ENCODE measurements at places on chromosomes 2 and 18.
A peak's percentile ranks its signal among the peaks of the same experiment; 100 is the strongest.

- no peak for DNase-seq
Measured at GRCh38 chr2:12534646-12535263, 182.0 kb upstream of the TRIB2 start.

DNA sequence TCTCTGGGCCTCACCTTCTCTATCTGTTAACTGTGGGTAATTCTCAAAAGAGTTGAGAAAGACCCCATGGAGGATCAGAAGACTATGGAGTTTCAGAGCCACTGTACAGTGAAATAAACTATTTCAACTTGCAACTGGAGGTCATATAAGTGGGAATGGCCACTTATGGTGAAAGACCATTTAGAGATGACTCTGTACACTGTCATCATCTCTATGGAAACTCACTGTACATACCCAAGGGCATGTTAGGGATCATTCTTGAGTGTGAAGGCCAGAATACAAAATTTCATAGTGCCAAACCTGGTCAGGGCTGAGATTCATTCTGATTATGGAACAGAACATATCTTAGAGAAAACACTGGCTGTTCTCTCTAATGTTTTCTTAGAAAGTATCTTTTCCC is 149.3 kb downstream of the KLHL14 start:
- DNase-seq = no peak

DNA sequence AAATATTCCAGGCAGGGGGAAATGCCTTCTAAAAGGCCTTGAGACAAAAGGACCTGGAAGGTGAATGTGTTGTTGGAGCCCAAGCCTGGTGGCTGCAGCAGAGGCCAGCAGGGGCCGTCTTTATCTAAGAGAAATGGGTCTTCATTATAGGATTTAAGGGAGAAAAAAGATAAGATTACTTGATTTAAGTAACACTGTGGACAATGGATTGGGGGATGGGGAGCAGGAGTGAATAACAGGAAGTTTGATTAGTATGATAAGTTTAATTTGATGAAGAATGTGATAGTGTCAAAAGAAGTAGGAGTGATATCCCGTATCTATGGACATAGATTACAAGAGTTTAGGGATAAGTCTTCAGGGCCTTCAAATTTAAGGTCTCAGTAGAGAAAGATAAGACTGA is 64.2 kb downstream of the WDR75 start:
- no peak for DNase-seq

DNA sequence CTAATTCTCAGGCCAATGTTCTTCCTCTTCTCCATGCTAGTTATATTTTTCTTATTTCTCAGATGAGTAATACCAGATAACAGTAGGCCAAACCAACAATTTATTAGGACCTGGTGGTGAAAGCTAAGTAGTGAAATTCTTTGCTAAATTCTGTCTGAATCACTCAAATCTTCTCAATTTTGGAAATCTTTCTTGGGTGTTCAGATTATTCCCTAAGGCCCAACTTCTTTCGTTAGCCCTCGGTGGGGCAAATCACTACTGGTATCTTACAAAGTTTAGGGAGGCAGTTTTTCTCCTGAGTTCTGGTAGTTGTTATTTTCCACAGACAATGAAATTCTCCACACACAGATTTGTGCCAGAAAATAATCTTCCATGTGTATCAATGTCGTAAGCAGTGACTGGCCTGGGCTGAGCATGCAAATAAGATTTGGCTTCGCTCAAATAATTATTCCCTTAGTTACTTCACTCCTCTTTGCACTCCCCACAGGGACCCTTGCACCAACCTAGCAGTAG is 443.5 kb upstream of the SLC14A2 start:
- no peak for DNase-seq

- DNase-seq = no peak
Measured at GRCh38 chr2:3692375-3692774, 11.0 kb upstream of the DCDC2C start.

DNA sequence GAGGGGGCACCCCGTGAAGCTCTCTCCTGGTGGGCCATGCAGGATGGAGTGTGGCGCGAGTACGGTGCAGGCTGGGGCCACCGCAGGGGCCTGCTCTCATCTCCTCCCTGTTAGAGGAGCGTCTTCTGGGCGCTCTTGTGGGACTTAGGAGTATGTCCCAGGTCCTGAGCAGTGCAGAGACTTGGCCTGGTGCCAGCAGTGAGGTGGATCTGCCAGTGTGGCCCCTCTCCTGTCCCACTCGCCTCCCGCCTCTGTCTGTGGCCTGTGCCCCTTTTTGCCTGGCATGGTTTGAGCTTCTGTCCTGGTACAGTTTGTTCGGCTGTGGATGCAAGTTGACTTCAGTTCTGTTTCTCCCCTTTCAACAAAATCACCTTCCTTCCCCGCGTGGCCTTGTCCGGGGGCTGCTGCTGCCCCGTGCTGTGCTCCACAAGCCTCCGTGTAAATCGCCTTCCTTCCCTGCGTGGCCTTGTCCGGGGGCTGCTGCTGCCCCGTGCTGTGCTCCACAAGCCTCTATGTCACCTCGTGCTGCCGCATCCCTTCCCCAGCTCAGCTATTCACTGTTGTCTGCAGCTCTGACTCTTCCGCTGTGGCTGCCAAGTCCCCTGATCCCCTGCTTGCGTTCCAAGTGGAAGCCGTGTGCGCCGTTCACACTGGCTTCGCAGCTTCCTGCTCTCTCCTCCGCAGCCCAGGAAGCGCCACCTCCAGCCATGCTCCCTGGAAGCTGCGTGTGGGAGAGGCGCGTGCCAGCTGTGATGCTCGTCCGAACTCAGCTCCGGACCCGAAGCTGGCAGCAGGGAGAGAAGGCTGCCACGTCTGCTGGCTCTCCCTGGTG is 13.7 kb downstream of the LDLRAD4 start:
- no peak for DNase-seq

DNA sequence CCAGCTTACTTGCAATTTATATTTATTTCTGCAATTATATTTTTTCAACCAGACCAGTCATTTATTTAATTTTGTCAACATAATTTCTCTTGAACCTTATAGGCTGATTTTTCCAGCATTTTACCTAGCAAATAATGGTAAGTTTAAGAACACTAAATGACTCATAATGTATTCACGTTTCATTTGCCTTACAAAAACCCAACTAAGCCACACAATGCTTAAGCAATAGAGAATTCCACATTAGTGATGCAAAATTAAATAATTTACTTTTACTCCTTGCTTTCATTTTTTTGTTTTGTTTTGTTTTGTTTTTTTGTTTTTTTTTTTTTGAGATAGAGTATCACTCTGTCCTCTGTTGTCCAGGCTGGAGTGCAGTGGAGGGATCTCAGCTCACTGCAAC is 110.4 kb upstream of the VRK2 start:
- no peak for DNase-seq

DNA sequence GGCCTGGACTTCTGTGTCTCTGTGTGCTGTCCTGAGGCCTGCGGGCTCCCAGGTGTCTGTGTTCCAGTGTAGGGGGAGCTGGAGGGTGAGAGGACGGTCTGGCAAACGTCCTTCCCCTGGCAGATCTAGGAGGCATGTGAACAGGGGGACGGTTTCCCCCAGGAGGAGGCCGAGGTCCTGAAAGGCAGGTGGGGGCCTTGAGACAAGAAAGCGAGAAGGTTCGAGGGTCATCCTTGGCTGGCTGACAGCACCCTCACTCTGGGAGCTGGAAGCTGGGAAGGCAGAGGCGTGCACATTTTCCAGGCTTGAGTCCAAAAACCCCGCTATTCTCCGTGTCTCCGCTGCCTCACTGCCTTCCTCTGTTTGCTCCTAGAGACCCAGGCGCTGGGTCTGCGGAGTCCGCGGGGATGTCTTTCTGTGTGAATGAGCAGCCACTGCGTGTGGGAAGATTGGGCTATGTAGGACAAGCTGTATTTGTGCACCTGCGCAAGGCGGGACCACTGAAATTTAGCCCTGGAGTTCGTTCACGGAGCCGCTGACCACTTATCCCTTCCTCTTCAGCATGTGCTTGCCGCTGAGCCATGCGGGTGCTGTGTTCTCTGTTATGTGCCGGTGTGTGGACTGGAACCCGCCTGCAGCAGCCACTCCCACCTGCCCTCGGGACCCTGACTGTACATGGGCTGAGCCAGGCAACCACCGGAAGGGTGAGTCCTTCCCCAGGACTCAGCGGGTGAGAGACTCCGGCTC is 43.7 kb downstream of the TWIST2 start:
- no peak for DNase-seq

GRCh38 chr2:112255875-112256274 is 1.0 kb upstream of the ZC3H8 start:
- no peak for DNase-seq

- DNase-seq = no peak
Measured at GRCh38 chr2:191693778-191694177, 15.8 kb downstream of the NABP1 start.

GRCh38 chr2:27545348-27546141 is 37.3 kb upstream of the ZNF512 start:
- no peak for DNase-seq

- DNase-seq = no peak
Measured at GRCh38 chr2:100136310-100136709, 6.1 kb downstream of the AFF3 start.

DNA sequence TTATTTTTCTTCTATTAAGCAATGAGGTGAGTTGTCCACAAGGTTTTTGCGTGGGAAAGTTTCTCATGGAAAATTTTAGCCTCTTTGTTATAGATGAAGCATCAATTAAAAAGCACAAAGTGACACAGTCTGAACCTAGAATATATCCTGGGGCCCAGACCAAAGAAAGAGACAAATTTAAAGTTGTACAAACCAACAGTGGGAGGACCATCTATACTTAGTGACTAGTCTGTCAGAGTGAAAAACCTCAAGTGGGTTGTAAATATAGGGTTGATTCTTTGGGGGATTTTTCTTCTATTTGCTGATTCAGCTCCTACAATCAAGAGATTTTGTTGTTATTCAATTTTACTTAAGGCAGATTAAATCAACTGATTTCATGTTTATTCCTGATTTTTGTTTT is 256.2 kb downstream of the SATB2 start:
- no peak for DNase-seq

DNA sequence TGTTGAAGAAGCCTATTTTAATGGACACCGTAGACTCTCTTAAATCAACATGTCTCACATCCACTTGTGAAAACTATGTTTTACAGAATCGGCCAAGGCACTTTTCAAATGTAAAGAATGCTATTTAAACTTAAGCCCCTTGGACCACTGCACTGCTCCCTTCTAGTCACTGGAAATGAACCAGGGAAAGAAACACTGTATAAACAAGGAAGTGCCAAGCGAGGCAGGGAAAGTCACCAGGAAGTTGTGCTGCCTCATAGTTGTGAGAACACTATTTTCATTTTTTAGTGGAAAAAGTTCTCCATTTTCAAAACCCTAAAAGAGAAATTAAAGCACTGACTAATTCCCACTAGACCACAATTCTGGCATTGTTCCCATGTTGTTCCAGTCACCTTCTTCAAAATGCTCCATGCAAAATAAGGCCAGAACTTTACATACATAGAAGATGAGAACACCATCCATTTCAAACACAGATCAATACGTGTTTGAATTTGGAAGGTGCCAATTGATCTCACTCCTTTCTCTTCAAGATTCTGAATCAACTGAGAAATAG is 13.5 kb downstream of the CCDC141 start:
- DNase-seq = no peak

DNA sequence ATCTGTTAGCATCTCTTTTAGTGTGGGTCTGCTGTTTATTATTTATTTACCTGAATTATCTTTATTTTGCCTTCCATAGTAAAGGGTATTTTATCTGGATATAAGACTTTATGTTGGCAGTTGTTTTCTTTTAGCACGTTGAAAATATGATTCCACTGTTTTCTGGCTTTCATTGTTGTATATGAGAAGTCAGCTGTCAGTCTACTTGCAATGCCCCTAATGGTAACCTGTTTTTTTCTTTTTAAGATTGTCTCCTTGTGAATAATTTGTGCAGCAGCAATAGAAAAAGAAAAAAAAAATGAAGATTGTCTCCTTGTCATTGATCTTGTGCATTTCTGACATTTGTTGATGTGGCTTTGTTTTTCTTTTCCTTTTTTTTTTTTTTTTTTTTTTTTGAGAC is 27.2 kb downstream of the SNED1 start:
- DNase-seq = no peak

- no peak for DNase-seq
Measured at GRCh38 chr2:41959760-41960159, 88.1 kb upstream of the PKDCC start.

DNA sequence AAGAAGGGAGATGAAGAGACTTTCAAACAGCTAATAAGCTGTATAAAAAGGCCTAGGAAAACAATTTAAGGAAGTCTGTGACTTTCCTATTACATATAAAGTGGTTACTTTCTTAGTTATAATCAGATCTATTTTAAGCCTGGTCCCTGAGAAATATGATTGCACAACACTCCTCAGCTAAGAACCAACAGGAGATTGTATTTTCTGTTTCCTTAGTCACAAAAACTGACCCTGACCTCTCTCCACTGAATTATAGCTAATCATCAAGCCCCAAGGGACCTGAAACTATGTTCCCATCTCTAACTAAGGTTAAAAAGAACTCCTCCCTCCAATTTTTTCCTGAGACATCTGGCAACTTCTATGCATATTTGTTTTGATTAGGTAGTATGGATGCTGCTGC is 106.9 kb downstream of the ROCK1 start:
- DNase-seq = no peak

DNA sequence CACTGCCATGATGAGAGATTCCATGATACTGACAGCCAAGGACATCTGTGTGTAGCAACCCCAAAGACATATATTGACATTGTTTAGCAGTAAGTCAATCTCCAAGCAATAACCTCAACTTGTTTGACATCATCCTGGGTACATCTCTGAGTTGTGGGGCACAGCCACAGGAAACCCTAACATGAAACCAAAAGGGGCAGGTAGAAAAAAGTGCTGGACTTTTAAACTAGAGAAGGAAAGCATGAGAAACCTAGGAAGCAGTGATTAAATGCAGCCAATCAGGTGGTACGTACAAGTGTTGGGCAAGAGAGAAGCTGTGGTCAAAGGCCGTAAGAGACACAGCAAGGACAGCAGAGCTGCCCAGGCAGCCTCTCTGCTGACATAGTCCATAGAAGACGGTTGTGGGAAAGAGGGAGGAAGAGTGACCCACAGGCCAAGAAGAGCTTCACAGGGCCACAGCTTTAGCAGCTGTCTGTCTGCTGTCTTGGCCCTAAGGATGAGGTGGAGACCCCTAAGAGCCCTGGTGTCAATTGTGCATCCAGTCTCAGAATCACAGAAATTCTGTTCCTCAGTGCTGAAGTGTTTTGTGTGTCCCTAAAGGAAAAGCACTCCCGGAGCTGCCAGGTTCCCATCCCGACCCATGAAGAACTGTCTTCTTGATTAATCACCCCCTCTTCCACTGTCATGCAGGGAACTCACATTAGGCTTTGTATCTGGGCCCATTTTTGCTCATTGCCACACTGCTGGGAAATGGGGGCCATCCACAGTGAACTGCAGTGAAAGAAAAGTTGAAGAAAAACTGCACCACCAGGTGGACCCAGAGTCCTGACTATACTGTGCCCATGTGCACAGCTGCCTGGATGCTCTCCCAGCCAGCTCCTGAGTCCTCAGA is 25.4 kb upstream of the CHN1 start:
- peak; percentile 41 for DNase-seq

DNA sequence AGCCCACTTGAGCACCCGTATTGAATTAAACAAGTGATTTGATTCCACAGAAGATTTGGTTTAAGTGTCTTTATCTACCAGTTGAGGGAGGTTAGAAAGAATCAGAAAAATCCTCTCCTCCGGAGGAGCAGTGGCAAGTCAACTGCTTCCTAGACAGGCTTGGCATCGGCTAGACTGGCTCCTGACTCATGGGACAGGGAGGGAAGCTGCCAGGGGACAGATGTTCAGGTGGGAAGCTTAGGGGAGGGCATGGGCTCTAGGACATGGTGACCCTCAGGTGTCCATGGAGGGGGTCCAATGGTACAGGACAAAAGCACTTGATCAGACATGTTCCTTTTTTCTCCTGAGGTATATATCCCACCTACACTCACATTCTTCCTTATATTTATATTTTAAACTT is 119.3 kb upstream of the IL1R2 start:
- no peak for DNase-seq

- DNase-seq = no peak
Measured at GRCh38 chr2:15059870-15060512, 427.5 kb downstream of the LRATD1 start.

All from nephron progenitor cell (in vitro differentiated cells).